ENCODE measurements at places on chromosomes 7 and 10.

GRCh38 chr7:50397320-50397970 is 52.7 kb downstream of the FIGNL1 start:
- DNase-seq, result no peak

- no peak for DNase-seq
Observed at GRCh38 chr10:89258881-89259280, 7.3 kb upstream of the LIPA start.

- DNase-seq, result no peak
Observed at GRCh38 chr10:127067542-127068194, 128.7 kb downstream of the INSYN2A start.

GRCh38 chr7:155928583-155928982 is 116.3 kb upstream of the SHH start:
- DNase-seq, result no peak

DNA sequence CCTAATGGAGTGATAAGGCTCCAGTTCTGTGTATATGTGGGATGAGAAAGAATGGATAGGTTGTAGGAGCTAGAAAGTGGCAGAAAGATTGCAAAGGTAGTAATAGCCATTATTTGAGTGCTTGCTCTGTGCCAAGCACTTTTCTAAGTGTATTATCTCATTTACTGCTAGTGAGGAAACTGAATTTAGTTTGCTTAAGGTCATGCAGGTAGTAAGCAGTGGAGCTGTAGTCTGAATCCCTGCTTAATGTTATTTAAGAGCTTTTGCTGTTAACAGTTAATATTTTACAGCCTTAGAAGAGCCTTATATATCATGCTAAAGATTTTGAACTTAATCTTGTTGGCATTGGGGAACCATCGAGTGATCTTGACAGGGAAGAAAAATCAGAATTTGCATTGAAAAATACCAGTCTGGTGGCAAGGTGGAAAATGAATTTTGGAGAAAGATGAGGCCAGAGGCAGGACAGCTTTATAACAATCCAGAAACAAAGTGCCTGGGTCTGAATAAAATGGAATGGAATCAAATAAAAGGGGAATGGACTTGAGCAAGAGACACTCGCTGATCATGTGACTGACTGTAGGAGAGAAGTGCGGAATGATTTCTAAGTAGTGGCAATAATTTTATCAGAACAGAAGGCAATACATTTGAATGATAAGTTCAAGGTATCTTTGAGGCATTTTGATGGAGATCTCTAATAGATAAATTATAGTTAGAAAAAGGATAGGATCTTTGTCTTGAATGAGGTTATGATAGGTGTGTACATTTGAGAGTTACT is 15.2 kb downstream of the CAPZA2 start:
- no peak for DNase-seq

- no peak for DNase-seq
Observed at GRCh38 chr7:153397459-153397858, 637.9 kb downstream of the ACTR3B start.

GRCh38 chr7:148953676-148954075 is 69.6 kb upstream of the EZH2 start:
- no peak for DNase-seq

GRCh38 chr7:39517240-39517639 is 49.0 kb upstream of the YAE1 start:
- no peak for DNase-seq

GRCh38 chr10:77027141-77027540 is 610.5 kb downstream of the KCNMA1 start:
- DNase-seq, result no peak

DNA sequence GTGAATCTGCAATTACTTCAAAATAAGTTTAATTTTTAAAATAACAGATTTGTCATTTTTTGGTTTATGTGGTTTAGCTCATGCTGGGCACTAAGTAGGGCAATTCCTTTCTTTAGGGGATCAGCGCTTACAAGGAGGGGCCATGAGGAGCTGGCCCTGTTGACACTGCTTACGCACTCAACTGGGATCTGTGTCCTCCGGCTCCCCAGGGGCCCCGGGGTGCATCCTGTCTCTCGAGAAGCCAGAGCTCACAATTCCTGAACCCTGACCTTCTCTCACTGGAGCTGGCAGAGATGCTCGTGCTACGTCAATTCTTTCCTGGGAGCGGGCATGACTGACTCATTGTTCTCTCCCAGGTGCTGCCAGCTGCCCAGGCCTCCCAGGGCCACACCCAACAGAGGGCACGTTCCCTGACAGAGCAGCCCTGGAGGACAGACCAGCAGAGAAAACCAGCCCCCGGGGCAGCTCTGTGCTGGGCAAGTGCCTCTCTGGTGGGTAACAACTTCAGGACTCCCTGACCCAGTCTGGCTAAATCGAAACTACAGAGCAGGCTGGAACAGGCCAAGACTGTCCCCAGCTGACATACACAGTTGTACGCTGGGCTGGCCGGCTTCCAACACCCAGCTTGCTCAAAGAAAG is 36.8 kb downstream of the CTBP2 start:
- no peak for DNase-seq

DNA sequence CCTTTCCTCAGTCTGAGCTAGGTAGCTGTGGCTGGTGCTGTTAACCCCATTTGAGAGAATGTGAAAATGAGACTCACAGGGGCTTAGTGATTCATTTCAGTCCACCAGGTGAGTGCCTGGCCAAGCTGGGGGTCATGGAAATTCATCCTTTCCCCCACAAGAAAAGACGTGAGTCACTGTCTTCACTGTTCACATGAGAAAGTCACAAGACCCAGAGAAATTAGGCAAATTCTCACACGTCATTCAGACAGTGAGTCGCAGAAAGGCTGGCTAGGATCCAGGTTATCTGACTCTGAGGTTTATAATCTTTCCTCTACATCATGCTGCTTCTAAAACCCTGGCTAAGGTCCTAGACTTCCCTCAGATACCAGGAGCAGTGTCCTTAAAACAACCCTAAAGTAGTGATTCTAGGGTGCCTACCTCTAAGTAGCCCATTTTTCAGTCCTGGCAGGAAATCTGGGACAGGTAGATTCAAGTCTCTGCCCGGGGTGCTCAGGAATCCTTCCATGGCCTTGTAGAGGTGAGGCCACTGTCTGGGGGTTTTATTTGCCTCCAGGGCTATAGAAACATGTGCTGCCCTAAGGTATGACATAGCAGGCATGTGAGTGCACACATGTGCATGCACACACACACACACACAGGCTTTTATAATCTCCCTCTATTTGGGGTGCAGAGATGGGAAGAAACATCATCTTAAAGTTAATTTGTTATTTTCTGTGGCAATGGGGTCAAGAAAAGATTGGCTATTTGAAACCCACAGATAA is 427.9 kb upstream of the CELF2 start:
- DNase-seq, result no peak

DNA sequence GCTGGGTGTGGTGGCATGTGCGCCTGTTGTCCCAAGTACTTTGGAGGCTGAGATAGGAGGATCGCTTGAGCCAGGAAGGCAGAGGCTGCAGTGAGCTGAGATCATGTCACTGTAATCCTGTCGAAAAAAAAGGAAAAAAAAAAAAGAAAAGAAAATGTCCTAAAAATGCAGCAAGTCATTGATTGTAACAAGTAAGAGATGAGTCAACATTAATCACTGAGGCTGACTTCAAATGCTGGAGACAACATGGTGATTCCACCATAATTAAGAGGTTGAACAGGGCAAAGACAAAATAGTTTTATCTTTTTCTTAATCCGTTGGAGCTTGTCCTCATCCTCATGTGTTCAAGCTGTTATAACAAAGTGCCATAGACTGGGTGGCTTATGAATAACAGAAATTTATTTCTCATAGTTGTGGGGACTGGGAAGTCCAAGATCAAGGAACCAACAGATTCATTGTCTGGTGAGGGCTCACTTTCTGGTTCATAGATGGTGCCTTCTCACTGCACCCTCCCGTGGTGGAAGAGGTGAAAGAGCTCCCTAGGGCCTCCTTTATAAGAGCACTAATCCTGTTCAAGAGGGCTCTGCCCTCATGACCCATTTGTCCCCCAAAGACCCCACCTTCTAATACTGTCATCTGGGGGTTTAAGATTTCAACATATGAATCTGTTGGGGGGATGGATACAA is 60.3 kb downstream of the TBXAS1 start:
- DNase-seq, result no peak

- DNase-seq, result no peak
Observed at GRCh38 chr10:15605740-15606369, 113.9 kb downstream of the ITGA8 start.

DNA sequence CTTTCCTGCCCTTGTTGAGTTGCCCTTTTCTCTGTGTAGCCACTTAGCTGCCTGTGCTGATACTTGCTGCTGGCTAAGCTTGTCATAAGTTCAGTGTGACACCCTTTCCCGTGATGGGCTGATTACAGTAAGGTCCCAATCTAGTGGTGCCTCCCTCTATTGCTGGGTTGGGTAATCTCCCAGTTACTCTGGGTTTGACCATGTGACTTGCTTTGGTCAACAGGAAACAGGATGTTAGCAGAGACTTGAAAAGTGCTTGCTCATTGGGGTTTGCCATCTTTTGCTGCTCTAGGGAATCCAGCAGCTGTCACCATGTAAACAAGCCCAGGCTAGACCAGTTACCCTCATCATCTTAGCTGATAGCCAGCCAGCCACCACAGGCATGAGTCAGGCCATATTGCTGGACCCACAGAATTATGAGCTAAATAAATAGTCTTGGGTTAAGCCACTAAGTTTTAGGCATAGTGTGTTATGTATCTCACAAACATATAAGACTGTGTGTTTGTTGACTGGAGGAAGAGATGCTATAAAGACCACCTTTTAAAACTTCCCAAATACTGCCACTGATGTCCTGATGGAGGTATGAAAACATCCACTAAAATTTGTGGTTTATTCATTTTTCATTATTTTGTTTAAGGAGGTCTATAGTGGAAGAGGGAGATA is 4.0 kb upstream of the LEP start:
- no peak for DNase-seq

GRCh38 chr10:43846187-43846680 is 197.6 kb upstream of the ZNF32 start:
- no peak for DNase-seq

- DNase-seq, result no peak
Observed at GRCh38 chr10:25804505-25804904, 129.5 kb upstream of the MYO3A start.

- no peak for DNase-seq
Observed at GRCh38 chr7:108836256-108836655, 266.6 kb downstream of the DNAJB9 start.

GRCh38 chr7:99623091-99623693 is 6.4 kb downstream of the ZSCAN25 start:
- DNase-seq, result no peak
